Stimulated activated CD4-positive, alpha-beta T cell treated with anti-CD3 and anti-CD28 coated beads, Interleukin-15, amount 100 ng/mL, for 48 hours (primary cell): ENCODE measurements at places on chromosomes 16 and 17.

- DNase-seq: no peak
Observed at GRCh38 chr16:14445937-14446715, 183.9 kb downstream of the PARN start.

GRCh38 chr17:83057793-83058265 lies 21.6 kb upstream of the METRNL start:
- no peak for DNase-seq

DNA sequence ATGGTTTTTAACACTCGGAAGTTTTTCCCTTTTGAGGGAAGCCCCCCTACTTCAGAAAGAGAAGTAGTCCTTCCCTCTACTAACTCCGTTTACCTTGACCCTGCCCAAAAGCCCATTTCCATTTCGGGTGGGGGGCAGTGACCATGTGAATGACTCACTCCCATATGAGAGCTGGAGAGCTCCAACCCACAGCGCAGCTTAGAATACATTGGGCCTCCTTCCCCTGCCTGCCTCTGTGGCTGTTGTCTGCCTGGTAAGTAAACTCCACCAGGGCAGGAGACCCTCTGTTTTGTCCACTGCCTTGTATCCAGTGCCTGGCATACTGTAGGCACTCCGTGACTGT lies 985 bp downstream of the SGSM2 start:
- DNase-seq: no peak

DNA sequence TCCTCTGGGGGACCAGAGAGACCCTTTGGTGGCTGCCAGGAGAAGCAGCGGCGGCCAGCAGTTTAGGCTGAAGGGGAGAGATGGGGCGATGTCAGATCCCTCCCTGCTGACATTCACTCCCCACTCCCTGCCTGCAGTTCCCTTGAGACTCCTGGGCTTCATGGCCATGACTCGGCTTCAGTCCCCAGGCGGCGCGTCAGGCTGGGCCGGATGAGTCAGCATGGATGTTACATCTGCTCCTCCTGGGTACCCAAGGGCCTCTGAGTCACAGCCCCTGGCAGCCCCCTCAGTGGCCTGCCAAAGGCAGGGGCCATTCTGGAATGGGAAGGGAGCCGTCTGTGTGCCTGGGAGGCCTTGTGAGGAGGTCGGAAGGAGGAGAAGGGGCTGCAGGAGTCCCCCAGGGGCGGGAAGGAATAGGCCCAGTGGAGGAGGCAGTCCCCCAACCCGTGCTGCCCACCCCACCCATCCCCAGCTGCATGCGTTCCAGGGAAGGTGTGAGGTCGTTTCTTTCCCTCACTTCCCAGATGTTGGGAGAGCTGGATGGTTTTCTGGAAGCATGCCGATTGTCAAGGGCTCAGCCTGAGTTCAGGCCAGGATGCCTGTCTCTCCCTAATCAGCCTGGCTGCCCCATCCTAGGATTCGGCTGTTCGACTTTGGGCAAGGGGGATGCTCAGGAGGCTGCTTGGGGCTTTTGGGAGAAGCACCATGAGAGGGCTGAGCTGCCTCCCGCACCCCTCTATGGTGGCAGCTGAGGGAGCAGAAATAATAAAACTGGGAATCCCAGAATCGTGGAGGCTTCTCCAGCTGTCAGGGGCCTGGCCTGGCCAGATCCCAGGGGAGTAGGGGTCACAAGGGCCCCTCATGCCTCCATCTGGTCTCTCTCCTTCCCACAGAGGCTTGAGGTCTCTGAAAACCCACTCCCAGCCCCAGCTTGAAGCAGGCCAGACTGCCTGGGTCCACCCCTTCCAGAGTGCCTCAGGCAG lies 9.7 kb downstream of the RHBDL3 start:
- DNase-seq: no peak

DNA sequence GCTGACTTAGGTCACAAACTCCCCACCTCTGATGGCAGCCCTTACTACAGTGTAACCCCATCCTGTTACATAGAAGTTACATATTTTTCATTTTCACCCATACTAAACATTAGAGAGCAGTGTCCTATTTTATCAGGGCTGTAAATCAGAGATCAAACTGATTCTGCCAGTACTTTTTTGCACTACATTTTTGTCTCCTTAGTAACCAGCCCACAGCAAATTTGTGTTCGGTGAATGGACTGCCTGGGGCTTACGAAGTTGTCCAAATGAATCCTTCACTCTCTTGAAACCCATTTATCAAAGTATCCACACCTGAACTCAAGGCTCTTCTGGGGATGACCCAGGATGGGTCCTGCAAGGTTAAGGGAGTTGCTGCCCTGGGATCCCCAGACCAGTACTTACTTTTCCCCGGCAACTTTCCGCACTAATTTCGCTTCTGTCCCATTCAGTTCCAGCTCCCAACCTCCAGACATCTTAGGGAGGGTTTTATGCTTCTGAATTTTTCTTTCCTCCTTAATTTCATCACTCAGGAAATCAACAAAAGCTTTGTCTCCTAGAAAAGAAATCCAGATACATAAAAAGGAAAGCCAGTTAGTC lies 1.1 kb downstream of the C1QBP start:
- no peak for DNase-seq

DNA sequence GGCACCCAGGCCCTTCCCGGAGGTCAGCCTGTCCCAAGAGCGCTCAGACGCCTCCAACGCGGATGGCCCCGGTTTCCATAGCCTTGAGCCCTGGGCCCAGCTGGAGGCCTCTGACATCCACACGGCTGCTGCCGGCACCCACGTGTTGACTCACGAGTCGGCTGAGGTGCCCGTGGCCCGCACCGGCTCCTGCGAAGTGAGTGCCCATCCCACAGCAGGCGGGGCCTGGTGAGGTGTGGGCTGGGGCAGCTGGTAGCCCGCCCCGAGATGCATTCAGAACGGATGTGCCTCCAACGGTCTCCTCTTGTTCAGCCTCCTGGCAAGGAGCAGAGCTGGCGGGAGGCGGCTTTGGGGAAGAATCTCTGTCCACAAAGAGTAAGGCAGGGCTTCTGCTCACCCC lies 2.7 kb downstream of the WDR90 start:
- DNase-seq: no peak

GRCh38 chr17:59415397-59415796 lies 83.9 kb downstream of the YPEL2 start:
- no peak for DNase-seq

DNA sequence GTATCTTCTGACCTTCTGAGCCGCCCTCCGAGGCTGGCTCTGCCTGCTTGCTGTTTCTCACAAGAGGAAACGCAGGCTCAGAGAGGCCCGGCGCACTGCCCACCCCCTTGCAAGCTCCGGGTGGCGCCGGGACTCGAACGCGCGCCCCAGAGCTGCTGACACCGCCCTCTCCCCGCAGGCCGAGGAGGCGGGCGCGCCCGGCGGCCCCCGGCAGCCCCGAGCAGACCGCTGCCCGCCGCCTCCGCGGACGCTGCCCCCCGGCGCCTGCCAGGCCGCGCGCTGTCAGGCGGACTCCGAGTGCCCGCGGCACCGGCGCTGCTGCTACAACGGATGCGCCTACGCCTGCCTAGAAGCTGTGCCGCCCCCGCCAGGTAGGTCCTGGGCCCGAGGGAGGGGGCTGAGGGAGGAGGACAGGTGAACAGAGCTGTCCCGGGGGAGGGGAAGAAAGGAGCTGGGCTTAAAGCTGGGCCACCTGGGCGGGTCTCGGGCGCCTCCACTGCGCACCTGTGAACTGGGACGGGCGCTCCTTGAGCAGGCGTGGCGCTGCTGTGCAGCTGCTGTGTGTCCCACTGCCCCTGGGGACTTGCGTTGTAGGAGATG lies 18.2 kb downstream of the WFDC1 start:
- DNase-seq: no peak

GRCh38 chr16:53768167-53768566 lies 64.2 kb downstream of the FTO start:
- no peak for DNase-seq

DNA sequence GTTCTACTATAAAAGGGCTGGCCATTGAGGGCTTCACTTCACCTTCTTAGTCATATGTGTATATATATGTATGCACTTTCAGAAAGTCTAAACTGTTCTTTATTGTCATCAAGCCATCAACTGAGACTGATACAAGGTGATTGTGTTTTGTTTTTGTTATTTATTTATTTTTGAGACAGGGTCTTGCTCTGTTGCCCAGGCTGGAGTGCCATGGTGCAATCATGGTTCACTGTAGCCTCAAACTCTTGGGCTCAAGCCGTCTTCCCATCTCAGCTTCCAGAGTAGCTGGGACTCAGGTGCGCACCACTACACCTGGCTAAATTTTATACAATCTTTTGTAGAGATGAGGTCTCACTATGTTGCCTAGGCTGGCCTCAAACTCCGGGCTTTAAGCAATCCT lies 5.6 kb downstream of the ZNRF1 start:
- no peak for DNase-seq

DNA sequence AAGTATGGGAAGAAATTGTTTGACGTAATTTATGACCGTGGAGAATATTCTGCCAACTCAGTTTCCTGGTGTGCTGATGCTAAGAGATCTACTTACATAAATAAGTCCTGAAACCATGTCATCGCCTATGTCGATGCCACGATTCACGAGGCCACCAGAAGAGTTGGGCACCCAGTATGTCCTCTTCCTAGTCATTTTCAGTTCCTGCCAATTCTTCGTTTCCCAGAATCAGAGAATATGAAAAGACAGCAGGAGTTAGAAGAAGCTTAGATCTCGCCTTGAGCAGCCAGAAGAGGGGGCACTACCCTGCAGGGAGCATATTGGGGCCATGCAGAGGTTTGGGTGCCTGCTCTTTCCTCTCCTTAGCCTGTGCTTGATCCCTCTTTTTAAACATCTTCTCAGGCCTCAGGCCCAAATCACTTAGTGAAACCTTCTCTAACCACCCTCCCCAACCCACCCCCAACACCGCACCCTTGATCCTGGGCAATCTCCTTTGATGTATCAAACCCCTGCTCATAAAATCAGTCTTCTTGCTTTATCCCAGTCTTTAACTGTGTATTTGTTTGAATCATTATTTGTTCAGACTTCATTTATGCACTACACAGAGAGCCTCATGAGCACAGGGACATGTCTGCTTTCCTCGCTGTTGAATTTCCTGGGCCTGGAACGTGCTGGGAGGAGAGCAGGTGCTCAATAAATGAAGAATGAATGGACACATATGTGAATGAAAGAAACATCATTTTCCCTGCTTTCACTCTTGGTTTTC lies 12.2 kb upstream of the LONP2 start:
- peak; percentile 35 for DNase-seq

- no peak for DNase-seq
Observed at GRCh38 chr16:35234679-35235078, 1775.3 kb downstream of the TP53TG3F start.

DNA sequence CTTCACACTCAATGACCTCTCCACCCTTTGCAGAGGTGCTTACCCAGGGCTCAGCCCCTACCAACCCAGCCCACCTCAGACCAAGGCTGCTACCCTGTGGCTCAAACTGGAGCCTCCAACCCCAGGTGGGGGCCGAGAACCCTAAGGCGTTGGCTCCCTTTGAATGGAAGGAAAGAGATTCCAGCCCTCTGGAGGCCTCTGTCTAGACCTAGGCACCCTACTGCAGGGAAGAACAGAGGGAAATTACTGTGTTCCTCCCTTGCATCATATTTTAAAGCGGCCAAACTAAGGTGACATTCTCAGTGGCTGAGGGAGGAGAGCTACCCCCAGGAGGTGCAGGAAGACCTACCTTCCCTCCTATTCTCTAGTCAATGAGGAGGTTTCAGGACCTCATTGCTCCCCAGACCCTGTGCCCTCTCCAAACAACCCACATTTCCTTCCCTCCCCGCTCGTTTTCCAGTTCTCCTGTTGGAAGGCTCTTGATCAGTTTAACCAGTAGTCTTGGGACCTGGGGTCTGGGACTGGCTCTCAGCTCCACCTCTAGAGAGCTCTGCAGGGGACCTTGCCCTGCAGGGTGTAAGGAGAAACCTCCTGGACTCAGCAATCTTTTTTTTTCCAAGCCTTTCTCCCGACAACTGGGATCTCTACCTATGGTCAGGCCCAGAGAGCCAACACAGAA lies 5.5 kb upstream of the HOXB8 start:
- DNase-seq: no peak

DNA sequence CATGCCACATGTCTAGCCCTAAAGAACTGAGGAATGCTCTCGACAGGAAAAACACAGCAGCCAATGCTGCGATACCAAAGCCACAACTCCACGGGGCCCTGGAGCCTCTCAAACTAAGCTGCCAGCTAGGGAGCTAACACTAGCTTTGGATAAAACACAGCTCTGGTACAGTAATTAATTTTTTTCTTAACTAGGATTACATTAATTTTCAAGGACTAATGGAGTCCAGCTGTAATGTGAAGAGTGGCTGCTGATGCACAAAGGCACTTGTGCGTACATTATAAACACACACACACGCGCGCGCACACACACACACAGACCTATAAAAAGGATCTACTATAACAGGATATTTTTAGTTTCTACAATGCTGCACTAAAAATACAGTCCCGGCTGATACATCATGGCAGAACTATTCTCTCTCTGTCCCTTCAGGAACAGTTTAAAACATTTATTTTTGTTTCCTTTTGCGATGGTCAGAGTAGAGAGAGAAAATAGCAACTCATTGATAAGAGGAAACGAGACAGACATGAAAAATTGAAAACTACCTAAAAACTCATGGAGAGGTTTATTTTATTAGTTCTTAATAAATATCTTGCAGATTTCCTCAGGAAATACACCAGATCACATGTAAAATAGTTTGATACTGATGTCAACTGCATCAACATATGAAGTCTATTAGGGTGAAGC lies 88.5 kb downstream of the SMG6 start:
- DNase-seq: no peak

GRCh38 chr17:31321481-31321880 lies at the start of gene EVI2A:
Gene EVI2A, minus strand, starts transcription at chr17:31321622. Its CDS starts 2,609 bp downstream, at chr17:31319013.
- DNase-seq: peak; percentile 75

DNA sequence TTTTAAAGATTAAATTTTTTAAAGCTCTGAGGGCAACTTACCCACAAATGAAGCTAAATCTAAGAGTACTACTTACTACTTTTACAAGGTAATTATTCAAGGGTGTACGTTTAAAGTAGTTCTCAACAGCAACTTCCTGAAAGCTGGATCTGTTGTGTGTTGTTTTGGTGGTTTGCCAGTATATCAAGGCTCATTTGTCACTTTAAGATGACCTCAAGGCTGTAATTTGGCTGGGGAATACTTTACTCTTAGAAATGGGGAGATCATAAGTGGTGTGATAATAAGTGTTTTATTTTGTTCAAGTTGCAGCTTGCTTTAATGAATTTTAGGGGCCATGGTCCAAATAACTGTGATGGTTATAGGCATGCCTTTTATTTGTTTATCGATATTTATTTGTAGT lies 30.4 kb downstream of the AP2B1 start:
- DNase-seq: no peak

GRCh38 chr16:3234543-3234856 lies 458 bp downstream of the ZNF200 start:
- DNase-seq: no peak

DNA sequence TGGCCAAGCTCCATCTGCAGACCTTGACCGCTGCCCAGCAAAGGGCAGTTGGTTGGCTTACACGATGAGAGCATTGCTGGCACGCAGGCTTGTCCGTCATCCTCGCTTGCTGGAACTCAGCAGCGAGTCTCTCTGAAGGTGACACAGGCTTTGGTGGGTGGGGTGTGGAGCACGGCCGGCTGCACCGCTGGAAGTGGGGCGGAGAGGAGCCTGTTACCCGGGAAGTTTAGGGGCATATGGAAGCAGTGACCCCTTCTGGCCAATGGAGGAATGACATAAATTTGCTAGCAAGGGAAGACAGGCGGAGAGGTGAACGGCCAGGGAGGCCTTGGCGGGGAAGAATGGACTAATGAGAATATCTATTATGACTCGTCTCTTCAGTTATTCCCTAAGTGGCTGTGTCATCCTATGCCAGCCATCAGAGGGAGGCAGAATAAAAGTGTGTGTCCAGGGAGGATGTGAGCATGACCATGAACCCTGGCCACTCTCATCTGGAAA lies 65.9 kb upstream of the SDK2 start:
- peak; percentile 69 for DNase-seq

GRCh38 chr17:48486557-48486956 lies 44.3 kb downstream of the HOXB1 start:
- DNase-seq: no peak
